ENCODE measurements at places on chromosomes 2 and 18.

GRCh38 chr2:167675906-167676305, 571.5 kb downstream of the STK39 start:
- H3K4me3 ChIP-seq: no peak overlapping the region
- no peak overlapping the region for H3K27ac ChIP-seq
- no peaks in the 10 kb centered on the region for H3K27me3 ChIP-seq
- peaks cover under 1% of the 10 kb centered on the region for H3K36me3 ChIP-seq
- DNase-seq: no peak

GRCh38 chr2:85226783-85227182, 93.6 kb downstream of the TCF7L1 start:
- no peaks in the 10 kb centered on the region for H3K27me3 ChIP-seq
- DNase-seq: no peak
- H3K4me1 ChIP-seq: peaks cover 11% of the 10 kb centered on the region
- no peak overlapping the region for H3K4me3 ChIP-seq
- H3K27ac ChIP-seq: no peak overlapping the region

GRCh38 chr2:72781480-72781879, 44.4 kb downstream of the EXOC6B start:
- H3K27me3 ChIP-seq: no peaks in the 10 kb centered on the region
- no peak overlapping the region for H3K27ac ChIP-seq
- no peak for DNase-seq
- no peak overlapping the region for H3K4me3 ChIP-seq
- H3K4me1 ChIP-seq: no peaks in the 10 kb centered on the region

- DNase-seq: no peak
- H3K4me3 ChIP-seq: no peak overlapping the region
- no peaks in the 10 kb centered on the region for H3K27me3 ChIP-seq
- H3K4me1 ChIP-seq: no peaks in the 10 kb centered on the region
Measured at GRCh38 chr18:37006742-37007141, 177.8 kb downstream of the KIAA1328 start.

GRCh38 chr2:129006135-129006886, 687.6 kb upstream of the HS6ST1 start:
- no peaks in the 10 kb centered on the region for H3K4me1 ChIP-seq
- no peak overlapping the region for H3K4me3 ChIP-seq
- H3K36me3 ChIP-seq: no peaks in the 10 kb centered on the region
- no peaks in the 10 kb centered on the region for H3K27me3 ChIP-seq

DNA sequence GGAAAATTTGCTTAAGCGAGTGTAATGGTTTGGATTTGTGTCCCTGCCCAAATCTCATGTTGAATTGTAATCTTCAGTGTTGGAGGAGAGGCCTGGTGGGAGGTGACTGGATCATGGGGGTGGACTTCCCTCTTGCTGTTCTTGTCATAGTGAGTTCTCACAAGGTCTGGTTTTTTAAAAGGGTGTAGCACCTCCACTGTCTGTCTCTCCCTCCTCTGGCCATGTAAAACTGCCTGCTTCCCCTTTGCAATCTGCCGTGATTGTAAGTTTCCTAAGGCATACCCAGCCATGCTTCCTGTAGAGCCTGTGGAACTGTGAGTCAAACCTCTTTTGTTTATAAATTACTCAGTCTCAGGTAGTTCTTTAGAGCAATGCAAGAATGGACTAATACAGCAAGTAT, 6.6 kb downstream of the YIPF4 start:
- no peak for DNase-seq
- no peak overlapping the region for H3K4me3 ChIP-seq
- no peaks in the 10 kb centered on the region for H3K4me1 ChIP-seq
- H3K36me3 ChIP-seq: peaks cover 23% of the 10 kb centered on the region
- H3K27ac ChIP-seq: no peak overlapping the region
- no peaks in the 10 kb centered on the region for H3K27me3 ChIP-seq

DNA sequence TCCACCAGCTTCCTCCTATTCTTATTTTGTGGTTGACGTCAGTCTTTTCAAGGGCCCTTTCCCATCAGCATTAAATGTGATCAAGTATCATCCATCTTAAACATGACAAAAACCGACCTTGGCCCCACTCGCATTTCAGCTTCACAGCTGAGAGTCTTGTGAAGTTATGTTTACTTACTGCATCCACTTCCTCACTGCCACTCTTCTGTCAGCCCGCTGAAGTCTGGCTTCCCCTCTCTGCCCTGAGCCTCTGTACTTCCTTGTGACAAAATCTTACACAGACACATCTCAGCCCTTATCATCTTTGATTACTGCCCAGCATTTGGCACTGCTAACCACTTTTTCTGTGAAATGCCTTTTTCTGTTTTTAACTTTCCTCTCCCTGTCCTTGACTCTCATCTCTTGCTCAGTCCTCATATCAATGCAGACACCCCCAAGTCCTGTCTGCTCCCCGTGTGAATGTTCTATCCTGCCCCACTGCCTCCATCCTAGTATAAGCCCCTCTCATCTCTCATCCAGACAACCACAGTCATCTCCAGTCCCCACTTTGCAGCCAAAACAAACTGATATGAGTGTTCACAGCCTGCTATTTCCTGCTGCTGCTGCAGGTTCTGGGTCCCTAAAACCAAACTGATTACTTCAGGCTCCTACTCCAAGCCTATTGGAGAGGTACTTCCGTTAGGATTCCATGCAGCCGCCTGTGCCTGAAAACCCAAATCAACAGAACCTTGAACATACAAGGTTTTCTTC, 31.4 kb downstream of the FOSL2 start:
- DNase-seq: no peak
- H3K27me3 ChIP-seq: no peaks in the 10 kb centered on the region
- no peak overlapping the region for H3K27ac ChIP-seq
- no peak overlapping the region for H3K4me3 ChIP-seq
- H3K36me3 ChIP-seq: no peaks in the 10 kb centered on the region

DNA sequence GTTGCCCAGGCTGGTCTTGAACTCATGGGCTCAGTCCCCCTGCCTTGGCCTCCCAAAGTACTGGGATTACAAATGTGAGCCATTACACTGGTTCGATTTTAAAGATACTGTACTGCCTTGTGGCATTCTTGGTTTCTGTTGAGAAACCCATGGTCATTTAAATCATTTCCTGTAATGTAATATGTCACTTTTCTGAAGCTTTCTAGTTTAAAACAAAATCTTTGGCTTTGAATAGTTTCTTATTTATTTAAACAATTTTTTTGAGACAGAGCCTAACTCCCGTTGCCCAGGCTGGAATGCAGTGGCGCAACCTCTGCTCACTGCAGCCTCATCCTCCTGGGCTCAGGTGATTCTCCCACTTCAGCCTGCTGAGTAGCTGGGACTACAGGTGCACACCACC, 8.9 kb downstream of the ZNF512 start:
- H3K36me3 ChIP-seq: peaks cover 40% of the 10 kb centered on the region
- no peak overlapping the region for H3K4me3 ChIP-seq
- no peak for DNase-seq
- no peaks in the 10 kb centered on the region for H3K4me1 ChIP-seq

- H3K27ac ChIP-seq: no peak overlapping the region
- H3K4me1 ChIP-seq: no peaks in the 10 kb centered on the region
- H3K36me3 ChIP-seq: peaks cover 9% of the 10 kb centered on the region
Measured at GRCh38 chr18:45066210-45066609, 385.5 kb downstream of the SETBP1 start.

GRCh38 chr2:160241251-160242137, 41.4 kb upstream of the ITGB6 start:
- no peak for DNase-seq
- H3K27me3 ChIP-seq: no peaks in the 10 kb centered on the region
- no peaks in the 10 kb centered on the region for H3K36me3 ChIP-seq

DNA sequence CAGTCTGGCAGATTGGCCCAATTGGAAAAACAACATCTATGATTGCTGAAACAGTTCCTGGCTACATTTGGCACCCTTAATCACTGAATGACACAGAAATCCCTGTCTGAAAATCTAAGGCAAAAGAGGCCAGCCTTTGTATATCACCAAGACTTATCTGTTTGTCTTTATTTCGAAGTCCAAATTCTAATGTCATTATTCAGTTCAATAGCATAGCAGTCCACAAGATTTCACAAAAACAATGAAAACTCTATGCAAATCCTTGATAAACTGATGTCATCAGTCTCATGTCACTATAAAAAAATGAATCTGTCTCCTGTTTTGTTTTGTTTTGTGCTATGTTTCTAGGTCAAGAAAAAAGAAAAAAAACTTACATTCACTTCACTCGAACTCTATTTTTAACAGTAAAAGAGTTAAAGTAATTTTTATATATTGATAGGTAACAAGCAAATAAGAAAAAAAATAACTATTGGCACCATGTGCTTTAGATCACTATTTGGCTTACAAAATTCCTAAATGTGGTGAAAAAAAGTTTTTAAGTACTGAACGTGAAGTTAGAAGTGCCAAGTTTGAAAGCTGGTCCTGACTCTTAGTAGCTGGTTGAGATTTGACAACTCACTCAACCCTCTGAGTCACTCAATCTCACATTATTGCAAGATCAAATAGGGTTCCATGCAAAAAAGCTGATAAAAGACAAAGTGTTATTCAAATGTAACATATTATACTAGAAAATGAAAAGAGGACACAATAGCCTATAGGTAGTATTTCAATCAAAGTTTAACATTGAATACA, 359.3 kb downstream of the IRS1 start:
- H3K4me1 ChIP-seq: no peaks in the 10 kb centered on the region
- no peak overlapping the region for H3K4me3 ChIP-seq
- DNase-seq: no peak
- H3K27ac ChIP-seq: no peak overlapping the region

GRCh38 chr2:239175181-239175580, 225.6 kb downstream of the HDAC4 start:
- H3K27me3 ChIP-seq: no peaks in the 10 kb centered on the region
- peaks cover 79% of the 10 kb centered on the region for H3K36me3 ChIP-seq
- no peak overlapping the region for H3K27ac ChIP-seq
- no peak for DNase-seq
- H3K4me1 ChIP-seq: no peaks in the 10 kb centered on the region

GRCh38 chr2:59684116-59684770, 869.2 kb downstream of the BCL11A start:
- no peaks in the 10 kb centered on the region for H3K27me3 ChIP-seq
- no peak for DNase-seq
- H3K4me1 ChIP-seq: no peaks in the 10 kb centered on the region
- H3K27ac ChIP-seq: no peak overlapping the region
- H3K36me3 ChIP-seq: no peaks in the 10 kb centered on the region
